ENCODE measurements at places on chromosomes 1 and 21. TPM values are rescaled to one million over a fixed set of nuclear protein-coding genes. Genes with fewer than 3 reads are reported as not detected.

The TRAF5 gene
- 14.9 TPM for polyA plus RNA-seq

The C1QC gene
- 14.5 TPM for polyA plus RNA-seq

The OR2G6 gene
- not detected for polyA plus RNA-seq

The FOXO6 gene
- 3.0 TPM for polyA plus RNA-seq

The TDRD5 gene
- polyA plus RNA-seq: 3.5 TPM

The KRTAP19-1 gene
- not detected for polyA plus RNA-seq

The TRIM17 gene
- 7.7 TPM for polyA plus RNA-seq

The FCRL6 gene
- 0.39 TPM for polyA plus RNA-seq

The ILDR2 gene
- polyA plus RNA-seq: 3.0 TPM

The LCA5L gene
- polyA plus RNA-seq: 4.7 TPM

All from left renal pelvis (tissue), 4 donors.